Hindlimb muscle (tissue), 1 donor: ENCODE measurements at places on chromosomes 1 and 21.

DNA sequence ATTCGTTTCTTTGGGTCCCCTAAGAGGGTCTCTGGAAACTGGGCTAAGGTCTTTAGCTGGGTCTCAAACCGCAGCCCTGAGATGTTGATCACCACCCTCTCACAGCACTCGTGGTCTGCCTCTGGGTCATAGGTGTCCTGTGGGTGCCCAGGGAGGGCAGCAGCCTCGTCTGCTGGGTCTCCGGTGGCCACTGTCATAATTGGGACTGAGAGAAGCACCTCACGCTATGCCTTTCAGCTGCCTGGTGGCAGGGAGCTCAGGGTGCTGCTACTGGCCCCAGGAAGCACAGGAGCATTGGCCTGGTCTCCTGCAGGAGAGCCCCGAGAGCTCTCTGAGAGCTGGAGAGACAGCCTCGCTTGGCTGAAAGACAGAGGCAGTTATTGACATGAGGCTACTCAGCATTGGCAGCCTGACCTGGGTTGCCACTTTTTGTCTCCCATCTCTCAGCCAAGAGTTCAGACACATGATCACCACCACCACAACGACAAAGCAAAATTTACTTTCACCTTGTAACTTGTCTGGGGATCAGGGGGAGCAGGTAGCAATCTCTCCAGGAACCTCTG is 1.5 kb downstream of the KCNA2 start:
- no peak for DNase-seq

DNA sequence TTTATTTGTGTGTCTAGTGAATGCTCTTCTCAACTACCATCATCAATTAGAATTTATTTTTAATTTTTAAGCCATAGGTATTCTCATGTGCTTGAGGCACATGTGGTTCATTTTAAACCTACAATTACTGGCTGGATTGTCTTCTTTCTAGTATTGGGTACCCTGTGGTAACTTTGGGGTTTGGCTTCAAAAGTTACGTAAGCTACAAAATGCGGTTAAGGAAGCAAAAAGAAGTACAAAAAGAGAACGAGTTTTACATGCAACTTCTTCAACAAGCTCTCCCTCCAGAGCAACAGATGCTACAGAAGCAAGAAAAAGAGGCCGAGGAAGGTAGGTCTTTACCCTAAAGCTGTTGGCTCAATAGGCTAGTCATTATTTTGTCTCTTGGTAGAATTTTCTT is 25.8 kb downstream of the MACO1 start:
- no peak for DNase-seq

DNA sequence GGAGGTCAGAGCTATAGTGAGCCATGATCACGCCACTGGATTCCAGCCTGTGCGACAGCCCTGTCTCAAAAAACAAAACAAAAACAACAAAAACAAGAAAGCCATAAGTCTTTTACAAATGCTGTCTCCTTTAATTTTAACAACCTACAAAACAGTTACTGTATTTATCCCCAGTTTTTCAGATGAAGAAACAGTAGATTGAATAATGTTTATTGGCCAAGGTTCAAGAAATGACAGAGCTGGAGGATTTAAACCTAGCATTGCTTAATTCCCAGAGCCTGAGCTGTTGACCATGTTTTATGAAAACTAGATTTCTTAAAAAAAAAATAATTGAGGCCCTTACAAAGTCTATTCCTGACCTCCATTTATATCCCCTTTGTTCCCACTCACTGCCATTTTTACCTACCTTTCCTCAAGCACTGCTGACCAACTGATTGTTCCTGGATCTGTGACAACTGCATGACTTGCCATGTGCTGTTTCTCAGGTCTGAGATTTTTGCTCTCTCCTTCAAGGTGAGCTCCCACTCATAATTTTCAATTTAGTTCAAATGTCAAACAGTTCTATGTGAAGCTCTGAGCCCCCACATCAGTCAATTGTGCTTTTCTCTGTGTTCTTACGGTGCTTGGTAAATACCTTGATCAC is 140.8 kb downstream of the CHRM3 start:
- DNase-seq: no peak

DNA sequence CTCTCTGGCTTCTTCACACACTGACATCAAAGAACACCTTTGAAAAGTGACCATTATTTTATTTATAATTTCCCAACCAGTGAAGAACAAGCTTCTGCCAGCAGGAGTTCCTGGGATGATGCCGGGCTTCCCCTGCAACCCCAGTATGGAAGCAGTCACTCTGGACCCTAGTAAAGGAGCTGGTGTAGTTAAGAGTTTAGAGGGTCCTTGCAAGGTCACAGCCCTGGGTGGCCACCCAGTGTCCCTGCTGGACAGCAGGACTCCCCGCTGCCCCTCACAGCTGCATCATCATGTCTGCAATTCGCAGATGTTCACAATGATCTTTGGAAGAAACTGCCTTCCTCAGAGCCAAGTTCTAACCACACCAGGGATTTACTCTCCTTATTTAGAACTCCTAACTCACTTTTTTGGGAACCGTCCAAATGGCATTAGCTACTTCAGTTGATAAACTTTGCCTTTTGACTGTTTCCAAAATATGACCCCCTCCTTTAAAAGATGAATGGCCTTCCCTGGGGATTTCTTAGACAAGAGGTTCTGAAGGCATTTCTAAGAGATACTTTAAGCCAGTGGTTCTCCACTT is 90.6 kb downstream of the HIVEP3 start:
- DNase-seq: peak; percentile 13

DNA sequence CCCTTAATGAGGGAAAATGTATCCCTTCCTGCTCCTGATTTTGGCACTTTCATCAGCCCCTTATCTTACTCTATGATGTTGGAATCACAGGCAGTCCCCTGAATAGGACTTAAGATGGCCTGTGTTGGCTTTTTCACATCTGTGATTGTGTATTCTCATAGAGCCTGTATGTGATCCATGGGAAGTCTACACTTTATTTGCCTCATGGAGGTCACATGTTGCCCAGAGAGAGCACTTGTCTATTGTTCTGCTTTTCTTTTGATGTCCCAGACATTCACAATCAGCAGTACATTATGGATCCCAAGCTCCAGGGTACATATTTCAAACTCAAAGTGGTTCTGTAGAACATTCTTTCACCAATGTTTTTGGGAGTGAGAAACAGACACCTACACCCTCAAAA is 885.2 kb upstream of the ADGRL2 start:
- no peak for DNase-seq

DNA sequence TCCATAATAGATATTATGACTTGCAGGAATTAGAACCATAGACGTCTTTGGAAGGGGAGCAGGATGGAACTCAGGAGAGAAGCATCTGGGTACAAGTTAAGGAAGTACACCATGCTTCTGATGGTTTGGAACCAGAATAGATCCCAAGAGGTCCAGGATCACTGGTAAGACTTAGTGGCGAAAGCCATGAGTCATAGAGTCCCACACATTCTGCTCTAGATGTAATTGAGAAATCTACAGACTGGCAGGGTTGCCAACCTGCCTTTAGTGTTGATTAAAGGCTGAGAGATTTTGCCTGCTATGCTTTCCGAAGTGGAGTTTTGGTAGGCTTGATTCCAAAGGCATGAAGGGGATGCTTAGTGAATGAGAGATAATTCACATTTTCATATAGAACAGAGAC is 57.1 kb upstream of the C1orf87 start:
- DNase-seq: no peak

DNA sequence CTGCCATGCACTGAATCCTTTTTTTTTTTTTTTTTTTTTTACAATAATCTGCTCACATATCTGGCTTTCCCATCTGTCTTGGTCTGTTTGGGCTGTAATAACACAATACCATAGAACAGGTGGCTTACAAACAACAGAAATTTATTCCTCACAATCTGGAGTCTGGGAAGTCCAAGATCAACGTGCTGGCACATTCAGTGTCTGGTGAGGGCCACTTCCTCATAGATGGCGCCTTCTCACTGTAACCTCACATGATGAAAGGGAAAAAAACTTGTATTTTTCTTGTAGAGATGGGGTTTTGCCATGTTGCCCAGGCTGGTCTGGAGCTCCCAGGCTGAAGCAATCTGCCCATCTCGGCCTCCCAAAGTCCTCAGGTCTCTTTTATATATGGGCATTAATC is 13.0 kb upstream of the PARP1 start:
- DNase-seq: no peak

GRCh38 chr1:169024800-169025271 is 81.7 kb upstream of the ATP1B1 start:
- DNase-seq: no peak

DNA sequence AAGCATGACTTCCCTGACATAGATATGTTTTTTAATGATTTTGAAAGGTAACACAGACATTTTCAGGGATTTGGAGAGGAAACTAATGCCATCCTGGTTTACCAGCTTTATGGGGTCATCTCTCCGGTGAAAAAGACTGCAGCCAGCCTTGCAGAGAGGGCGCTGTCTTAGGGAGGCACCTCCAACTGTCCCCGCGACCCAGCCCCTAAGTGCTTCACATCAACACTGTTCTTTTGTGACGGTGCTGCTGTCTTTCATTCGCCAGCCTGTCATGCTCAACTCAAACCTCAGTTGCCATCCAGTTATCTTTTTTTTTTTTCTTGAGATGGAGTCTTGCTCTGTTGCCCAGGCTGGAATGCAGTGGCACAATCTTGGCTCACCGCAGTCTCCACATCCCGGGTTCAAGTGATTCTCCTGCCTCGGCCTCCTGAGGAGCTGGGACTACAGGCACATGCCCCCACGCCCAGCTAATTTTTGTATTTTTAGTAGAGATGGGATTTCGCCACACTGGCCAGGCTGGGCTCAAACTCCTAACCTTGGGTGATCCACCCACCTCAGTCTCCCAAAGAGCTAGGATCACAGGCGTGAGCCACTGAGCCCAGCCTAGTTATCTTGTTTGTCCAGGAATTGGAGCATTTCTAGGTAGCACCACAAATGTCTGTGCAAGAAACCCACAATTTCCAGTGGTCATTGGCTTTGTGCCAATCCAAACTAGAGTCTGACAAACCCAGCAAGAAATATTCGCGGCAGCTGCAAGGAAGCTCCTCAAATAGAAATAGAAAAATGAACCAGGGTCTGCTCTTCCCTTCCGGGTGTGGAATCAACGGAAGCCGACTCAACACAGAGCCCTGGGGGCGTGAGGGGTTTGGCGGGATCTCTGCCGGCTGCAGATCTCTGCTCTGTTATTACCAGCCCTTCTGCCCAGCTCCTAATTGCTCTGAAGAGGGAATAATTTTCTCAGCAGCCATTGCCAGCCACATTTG is 24.2 kb downstream of the PDE9A start:
- peak; percentile 45 for DNase-seq
